Stimulated activated CD8-positive, alpha-beta memory T cell treated with anti-CD3 and anti-CD28 coated beads, Interleukin-2, amount 100 ng/mL, for 1 hour (primary cell): ENCODE measurements at places on chromosomes 1 and 21.

- no peak for DNase-seq
These were observed 36.7 kb downstream of the DNASE2B start for GRCh38 chr1:84434801-84435549.

DNA sequence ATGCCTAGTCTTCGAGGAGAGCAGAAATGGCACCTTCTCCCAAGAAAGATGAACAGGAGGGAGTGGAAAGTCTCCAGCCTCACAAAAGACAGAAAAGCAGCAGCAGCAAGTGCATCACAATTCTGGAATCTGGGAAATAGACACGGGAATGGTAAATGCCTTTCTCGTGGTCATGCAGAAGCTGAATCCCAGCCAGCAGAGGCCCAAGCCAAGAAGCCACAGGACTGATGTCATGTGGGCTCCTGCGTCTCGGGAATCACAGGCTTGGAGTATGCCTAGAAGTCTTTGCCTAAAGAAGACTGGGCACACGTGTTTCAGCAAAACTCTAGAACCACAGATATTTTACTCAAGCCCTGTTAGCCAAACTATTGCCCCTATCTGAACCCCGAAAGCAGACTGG is 260.3 kb upstream of the PLD5 start:
- no peak for DNase-seq

GRCh38 chr1:30763651-30764248 is 6.2 kb upstream of the LAPTM5 start:
- no peak for DNase-seq

DNA sequence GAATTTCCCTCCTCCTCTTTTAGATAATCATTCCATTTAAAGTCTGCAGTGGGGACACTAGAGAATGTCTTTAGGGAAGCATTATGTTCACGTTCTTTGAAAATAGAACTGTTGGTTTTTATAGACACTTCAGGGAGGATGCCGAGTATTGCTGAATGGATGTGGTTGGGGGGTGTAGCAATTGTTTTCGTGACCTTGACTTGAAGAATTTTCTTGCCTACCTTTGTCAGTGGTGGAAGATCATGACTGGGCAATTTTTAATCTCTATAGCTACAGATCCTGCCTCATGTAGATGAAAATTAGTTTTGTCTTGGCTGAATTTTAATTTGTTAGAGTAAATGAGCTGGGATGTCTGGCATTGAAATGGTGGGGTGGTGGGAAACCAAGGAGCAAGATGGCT is 3.8 kb downstream of the SMG7 start:
- DNase-seq = no peak

DNA sequence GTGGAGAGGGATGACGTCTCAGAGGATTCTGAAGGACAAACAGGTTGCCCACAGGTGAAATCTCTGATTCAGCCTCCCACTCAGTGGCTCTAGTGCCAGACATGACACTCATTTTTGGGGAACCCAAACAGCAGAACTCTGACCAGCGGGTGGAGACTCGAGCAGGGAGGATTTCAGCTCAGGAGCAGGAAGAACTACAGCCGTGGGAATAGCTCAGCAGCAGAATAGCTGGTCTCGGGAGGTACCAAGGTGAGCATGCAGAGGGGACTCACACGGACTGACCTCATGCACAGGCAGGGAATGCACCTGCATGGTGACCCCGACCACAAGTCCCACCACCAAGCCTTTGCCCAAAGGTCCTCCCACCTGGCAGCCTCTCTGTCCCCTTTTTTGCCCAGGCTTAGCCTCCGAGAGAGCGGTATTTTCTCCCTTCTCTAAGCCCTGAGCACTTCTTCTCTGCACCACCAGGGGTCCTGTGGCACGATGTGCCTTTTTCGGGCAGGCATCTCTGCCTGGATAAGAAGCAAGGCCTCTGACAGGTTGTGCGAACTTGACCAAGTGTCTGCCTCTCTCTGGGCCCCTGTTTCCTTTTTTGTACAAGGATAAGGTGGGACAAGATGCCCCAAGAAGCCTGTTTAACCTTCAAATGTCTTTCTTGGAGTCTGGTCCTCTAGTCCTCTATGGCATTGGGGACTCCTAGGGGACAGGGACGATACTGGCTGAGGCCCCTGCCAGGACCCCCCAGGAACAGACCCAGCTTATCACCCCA is 8.8 kb upstream of the FGR start:
- DNase-seq = peak; percentile 55

DNA sequence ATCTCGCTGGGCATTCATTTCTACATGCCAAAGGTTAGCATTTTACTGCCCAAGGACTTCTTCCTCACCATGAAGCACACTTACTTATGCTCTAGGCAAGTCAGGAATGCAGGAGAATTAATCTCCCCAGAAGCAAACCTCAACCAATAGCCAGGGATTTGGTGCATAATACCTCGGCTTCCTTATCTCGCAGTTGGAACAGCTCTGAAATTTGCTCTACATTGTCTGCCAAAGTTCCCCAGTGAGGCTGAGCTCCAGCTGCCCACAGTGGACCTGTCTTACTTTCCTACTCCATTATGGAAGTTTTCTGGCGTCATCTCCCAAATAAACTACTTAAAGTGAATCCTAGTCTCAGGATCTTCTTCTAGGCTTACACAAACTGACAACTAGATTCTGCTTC is 57.6 kb upstream of the PPM1J start:
- DNase-seq = no peak

DNA sequence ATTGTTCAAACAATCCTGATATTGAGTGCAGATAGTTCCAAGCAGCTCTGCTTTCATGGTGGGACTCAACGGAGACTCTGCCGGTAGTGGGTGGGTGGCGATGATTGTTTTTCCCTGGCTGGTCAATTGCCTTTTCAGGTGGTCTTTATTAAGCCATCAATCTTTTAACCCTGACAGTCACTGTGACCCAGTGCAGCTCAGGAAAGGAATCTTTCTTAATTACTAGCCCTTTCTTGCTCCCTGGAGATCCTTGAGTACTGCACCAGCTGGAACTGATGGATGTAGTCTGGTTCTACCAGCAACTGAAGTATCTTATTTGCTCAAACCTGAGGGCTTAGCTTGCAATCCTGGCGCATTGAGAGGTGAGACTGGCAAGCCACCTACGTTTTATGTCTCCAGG is 196.4 kb downstream of the PLPP3 start:
- no peak for DNase-seq

DNA sequence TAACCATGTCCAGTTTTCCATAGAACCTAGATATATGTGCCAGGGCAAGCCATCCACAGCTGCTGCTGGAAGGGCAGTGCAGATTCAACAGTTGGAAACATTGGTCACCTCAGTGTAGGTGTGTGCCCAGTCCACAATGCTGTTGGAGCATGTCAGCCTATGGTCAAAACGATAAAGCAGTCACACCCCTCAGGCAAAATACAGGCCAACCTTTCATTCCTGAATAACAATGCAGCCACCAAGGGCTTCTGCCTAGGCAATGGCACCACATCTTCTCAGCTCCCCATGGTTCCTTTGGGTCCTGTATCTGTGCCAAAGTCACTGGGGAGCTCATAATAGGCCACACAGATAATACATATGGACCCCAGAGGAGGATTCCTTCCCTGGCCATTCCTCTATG is 15.1 kb upstream of the TBX19 start:
- no peak for DNase-seq

DNA sequence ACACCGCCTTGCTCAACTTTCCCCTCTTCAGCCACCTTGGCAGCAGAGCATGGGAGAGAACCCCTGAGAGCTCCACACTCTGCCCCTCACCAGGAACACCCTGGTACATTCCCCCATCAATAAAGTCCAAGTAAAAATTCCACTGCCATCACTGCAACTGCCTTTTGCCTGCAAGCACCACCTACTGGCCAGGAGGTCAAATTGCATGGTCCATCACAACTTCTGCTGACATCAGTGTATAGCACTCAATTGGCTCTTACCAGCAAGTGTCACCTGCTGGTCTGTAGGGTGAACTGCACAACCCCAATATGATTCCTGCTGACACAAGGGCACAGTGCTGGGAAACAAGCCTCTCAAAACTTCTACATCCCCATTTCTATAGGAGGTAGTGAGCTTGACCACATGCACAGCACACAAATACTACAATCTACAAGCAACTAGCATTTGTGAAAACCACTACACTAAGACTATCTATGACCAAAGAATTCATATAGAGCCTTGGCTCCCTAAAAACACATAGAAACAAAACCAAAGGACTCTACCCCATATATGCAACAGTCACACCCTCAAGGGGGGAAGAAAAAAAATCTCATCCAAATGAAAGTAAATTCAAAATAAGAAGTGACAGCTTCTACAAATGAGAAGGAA is 69.2 kb downstream of the FASLG start:
- DNase-seq = no peak

- DNase-seq = no peak
These were observed 133.8 kb downstream of the PTPRC start for GRCh38 chr1:198772626-198773025.

DNA sequence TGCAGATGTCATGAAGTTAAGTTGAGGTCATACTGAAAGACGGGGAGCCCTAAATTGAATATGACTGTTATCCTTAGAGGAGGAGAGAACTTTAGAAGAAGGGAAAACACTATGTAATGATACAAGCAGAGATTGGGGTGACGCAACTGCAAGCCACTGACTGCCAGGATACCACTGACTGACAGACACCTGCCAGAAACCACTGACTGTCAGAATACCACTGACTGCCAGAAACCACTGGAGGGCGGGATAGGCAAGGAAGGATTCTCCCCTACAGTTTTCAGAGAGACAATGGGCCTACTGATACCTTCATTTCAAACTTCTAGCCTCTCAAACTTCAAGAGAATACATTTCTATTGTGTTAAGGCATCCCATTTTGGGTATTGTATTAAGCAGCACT is 388.7 kb downstream of the USH2A start:
- no peak for DNase-seq

DNA sequence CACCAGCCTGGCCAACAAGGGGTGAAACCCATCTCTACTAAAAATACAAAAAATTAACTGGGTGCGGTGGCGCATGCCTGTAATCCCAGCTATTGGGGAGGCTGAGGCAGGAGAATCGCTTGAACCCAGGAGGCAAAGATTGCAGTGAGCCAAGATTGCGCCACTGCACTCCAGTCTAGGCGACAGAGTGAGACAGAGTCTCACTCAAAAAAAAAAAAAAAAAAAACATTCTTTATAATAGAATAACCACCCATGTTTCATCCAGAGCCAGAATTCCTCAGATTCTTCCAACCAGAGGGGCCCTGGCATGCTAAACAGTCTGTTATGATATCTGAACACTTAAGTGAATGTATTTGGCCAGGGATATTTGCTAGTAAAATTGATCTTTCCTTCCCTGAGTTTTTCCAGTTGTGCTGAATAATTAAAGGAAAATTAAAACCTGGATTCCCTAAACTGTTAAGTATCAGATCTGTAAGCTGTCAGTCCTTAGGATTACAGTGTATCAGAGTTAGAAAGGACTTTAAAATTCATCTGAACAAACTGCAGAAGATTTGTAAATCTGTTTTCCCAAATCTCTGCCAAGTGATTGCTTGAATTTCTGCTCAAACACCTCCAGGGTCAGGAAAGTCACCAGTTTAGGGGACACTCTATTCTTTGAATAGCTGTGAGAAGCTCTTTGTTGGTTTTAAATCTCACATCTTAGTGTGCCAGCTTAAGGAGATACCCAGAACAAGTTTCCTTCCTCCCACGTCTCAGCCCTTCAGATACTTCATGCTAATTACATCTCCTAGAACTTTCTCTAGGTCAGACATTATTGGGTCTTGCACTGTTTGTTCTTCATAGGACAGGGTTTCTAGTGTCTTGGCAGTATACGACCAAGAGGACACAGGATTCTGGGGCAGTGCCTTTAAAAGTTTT is 84.6 kb upstream of the BMP8A start:
- DNase-seq = no peak

DNA sequence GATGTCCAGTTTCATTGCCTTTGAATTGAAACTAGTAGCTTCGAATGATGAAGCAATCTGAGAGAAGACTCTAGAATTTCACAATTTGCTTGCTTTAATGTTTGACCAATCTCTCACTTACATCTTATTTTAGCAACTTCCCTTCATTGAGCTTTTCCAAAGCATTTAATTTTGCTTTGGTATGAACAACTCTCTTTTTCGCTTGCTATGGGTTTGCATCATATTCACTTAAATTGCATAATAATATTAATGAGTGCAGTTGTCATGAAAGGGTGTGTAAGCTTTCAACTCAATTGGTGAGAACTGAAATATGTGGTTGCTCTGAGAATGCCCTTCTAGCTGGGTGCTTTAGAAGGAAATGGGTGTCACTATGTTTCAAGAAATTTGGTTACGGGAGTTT is 309.2 kb downstream of the HLX start:
- DNase-seq = no peak

DNA sequence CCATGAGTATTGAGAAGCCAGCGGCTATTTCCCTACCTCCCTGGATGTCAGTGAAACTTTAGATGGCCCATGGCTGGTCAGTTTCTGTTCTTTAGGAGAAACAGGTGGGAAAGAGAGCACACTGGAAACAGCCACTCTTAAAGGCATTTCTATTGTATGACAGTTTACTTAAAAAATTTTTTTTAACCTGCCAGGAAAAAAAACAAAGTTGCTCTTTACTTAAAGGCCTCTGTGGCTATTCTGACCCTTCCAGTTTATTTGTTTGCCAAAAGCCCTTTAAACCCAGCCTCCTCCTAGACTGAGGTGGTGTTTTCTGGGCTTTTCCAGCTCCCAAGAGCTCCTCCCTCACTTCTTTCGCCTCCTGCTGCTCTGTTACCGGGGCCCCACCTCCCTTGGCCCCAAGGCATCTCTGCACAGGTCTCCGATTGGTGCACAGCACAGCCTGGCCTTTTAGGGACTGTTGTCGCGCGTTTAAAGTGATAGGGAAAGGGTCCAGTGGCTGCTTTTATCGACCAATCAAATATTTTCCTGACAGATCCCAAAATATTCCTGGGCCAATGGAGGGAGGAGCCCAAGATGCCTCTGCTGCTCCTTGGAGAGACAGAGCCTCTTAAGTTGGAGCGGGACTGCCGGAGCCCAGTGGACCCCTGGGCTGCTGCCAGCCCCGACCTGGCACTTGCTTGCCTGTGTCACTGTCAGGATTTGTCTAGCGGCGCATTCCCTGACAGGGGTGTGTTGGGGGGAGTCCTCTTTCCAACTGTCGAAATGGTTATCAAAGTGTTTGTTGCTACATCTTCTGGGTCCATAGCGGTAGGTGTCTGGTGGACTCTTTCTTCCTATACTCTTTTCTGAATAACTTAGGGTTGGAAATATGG is at the start of gene SH3BGR:
SH3BGR (plus strand) TSS at position 639 of the 875 bp plus-strand sequence; CDS start at position 766, 127 bp downstream.
- DNase-seq = no peak

DNA sequence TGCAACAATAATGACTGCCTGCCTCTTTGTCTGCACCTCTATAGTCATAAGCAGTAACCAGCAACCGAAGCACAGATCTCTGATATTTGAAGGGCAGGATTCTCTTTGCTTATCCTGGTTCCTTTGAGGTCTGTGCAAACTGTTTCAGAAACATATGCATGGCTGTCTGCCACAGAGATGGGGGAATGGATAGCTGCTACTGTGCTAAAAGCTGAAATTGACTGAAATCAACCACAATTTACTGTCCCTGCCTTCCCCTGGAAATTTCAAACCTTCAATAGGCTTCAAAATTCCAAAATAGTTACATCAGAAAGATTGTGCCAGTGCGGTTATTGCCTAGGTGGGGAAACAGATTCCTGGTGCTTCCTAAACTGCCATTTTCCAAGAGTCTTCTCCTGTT is 136.8 kb upstream of the GORAB start:
- DNase-seq = no peak

GRCh38 chr1:153746174-153746573 is 18.3 kb downstream of the INTS3 start:
- no peak for DNase-seq
